Glomerular endothelial cell (primary cell): ENCODE measurements at places on chromosomes 4 and X.

DNA sequence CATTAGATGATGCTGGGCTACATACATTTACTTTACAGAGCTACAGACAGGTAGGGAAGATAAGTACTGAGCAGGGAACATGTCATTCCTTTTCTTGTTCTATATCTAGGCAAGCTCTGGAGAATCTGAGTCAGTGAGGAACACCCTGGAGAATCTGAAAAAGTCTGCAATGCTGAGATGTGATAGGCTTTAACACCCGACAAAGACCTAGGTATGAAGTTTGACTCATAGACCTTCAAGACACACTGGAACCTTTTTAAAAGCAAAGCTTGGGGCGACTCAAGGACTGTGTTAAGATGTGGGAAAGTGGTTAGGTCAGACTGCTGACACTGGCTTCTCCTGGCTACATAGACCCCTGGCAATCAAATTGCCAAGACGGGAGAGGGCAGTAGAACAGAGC lies 42.8 kb downstream of the OSTC start:
- DNase-seq: no peak

DNA sequence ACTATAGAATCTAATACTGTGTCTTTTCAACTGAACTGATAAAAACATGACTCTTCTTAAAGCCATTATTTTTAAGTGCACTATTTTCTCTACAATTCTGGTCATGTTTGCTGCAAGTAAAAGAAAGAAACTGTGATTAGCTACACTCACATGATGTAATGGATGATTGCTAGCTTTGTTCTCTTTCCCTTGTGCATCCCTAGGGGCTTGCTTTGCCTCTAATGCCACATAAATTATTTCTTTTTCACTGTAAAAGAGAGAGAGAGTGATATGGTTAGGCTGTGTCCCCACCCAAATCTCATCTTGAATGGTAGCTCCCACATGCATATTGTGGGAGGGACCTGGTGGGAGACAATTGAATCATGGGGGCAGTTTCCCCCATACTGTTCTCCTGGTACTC lies 630.2 kb upstream of the NR3C2 start:
- DNase-seq: no peak

DNA sequence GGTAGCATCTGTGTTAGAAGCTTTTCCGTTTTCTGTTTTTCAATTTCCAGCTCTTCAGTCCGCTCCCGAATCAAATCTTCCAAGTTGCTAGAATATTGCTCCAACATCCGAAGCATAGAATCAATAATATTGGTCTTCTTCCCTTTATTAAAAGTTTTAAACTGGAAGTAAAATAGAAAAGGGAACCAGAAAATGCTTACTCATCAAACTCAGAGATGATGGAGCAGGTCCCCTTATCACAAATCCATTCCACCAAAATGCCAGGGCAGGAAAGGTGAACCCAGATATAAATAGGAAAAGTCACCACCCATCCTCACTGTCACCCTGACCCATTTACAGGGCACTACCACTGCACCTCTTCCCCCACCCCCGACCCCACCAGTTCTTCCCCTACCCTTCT lies 89.0 kb downstream of the GUCY2F start:
- no peak for DNase-seq

GRCh38 chr4:96558466-96558865 lies 718.6 kb downstream of the PDHA2 start:
- DNase-seq: no peak

GRCh38 chr4:2075171-2075986 lies 16.3 kb downstream of the NAT8L start:
- DNase-seq: no peak

DNA sequence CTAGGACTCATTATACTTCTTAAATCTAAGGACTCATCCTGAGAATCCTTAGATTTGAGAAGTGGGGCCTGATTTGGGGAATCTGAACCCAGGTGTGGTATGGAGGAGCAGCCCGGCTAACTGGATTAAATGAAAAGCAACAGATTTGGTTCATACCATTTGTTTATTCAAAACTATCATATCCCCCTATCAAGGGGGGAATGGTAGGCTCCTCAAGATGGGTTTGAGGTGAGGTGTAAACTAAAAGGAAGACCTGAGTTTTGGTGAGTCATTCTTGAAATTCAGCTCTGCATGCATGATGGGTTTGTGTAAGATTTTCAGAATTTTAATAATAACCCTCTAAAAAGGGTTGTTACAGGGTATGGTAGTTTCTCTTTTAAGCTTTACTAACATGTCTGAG lies 53.4 kb downstream of the CASP6 start:
- DNase-seq: no peak

GRCh38 chr4:101262683-101263082 lies 84.6 kb downstream of the PPP3CA start:
- no peak for DNase-seq

- DNase-seq: peak; percentile 80
Observed at GRCh38 chr4:168421671-168422070, 58.6 kb downstream of the DDX60L start.

DNA sequence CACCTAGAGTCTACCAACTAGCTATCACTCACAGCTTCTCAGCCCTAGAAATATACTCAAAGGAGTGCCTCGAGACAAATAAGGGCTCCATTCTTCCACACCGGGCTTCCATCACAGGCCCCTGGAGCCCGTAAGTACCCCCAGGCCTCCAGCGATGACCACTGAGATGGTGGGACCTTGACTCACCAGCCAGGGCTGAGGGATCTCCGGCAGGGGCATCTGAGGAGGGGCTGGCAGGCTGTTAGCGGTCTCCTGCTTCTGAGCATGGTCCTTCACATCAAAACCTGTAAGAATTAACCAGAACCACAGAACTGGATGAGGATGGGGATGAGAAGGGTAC lies 71.3 kb downstream of the AFAP1 start:
- DNase-seq: no peak

- DNase-seq: no peak
Observed at GRCh38 chr4:186105647-186106321, 1.3 kb downstream of the FAM149A start.

DNA sequence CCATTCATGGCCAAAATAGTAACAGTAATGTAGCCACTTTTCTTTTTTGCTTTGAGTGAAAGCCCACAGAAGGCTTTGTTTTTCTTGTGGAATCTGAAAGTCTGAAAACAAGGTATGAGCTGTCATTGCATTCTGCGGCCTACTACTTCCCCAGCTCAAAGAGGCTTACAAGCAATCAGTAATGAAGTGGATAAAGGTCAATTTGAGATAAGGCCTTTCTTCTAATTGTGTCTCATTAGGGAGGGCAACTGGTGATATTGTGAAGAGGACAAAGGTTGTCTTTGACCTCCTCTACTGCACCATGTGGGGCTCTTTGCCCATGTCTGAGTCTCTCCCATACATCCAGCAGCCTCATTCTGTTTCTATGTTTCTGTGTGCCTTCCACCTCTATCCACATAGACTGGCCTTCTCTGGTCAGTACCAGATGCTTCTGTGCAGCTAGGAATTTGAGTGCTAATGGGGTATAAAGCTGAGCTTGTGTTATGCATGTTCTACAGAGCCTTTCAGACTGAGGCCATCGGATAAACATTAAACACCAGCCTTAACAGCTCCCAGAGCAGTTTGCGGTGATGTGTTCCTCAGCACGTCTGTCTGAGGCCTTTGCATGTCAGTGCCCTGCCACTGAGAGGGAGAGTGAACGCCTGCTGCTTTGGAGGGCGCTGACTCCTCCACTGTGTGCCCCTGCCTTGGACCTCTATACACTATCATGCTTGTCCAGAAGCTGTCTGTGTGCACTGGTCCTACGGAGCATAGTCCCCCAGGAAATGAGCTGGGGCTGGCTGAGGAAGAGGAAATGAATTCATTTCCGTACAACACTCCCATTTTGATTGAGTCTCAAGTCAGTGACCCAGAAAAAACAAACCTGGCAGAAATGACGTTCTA lies 80.2 kb downstream of the SH2D1A start:
- no peak for DNase-seq

DNA sequence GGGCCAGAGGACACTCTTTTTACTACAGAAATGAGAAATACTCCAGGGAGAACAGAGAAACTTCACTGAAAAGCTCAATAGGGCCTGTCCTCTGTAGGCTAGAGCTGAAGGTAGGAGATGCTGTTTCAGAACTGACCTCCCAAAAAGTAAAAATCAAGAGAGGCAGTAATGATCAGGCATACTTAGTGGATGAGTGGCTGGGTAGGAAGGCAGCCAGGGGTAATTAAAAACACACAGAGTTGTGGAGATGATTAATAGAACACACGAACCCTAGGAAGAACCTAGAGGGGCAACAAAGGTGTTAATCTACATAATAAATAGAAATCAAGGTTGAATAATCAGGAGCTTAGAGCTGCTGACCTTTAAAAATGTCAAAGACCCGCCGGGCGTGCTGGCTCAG lies 582.4 kb upstream of the ADGRL3 start:
- no peak for DNase-seq

DNA sequence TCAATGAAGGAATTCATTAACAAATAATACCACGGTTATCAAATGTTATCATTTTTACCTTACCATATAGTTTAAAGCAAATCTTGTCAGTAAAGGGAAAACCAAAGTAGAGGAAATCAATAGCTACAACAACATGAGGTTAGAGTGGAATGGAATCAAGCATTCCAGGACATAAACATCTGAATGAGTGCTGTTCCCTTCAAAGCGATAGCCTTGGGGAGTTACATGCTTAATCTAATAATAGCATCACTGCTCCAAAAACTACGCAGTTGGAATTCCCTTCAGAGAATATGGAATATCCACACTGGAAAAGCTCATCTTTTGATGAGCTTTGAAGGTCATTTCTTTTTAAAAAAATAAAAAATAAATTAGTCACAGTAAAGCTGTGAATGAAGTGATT lies 31.2 kb downstream of the PDE5A start:
- DNase-seq: no peak

- no peak for DNase-seq
Observed at GRCh38 chrX:44570522-44570921, 27.9 kb upstream of the FUNDC1 start.

GRCh38 chr4:132982151-132982550 lies 166.9 kb upstream of the PCDH10 start:
- no peak for DNase-seq

DNA sequence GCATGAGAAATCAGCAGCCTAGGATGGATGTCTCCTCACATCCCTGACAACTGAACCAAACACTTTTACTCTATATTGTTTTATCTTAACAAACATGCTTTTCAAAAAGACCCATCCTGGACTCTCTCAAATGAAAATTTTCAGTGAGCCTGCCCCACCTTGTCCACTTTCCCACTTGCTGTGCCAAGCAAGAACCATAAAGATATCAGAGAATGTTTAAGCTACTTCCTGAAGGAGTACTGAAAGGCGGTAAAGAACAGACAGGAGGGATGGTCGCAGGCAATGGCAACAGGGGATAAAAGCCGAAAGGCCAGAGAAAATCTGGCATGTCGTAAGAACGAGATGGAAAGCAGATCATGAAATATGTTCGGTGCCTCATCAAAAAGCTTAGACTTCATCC lies 10.5 kb downstream of the APBB2 start:
- no peak for DNase-seq

- no peak for DNase-seq
Observed at GRCh38 chr4:165207016-165207430, 338 bp upstream of the KLHL2 start.

DNA sequence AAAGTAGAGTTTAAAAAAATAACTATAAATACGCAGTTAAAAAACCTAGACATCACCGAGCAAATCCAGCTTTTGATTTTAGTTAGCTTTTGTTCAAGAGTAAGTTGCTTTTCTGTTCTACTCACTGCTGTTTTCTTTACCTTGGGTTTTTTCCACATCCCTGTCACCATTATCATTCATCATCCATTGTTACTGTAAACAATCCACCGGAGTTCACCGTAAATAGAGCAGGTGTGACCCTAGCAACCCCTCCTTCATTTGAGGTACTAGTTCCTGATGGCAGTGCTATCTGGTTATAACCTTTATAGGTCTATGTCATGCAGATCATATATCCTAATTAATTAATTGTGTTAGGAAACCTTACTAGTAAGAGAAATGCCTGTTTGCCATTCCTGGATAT lies 43.0 kb upstream of the TEX13D start:
- DNase-seq: no peak

DNA sequence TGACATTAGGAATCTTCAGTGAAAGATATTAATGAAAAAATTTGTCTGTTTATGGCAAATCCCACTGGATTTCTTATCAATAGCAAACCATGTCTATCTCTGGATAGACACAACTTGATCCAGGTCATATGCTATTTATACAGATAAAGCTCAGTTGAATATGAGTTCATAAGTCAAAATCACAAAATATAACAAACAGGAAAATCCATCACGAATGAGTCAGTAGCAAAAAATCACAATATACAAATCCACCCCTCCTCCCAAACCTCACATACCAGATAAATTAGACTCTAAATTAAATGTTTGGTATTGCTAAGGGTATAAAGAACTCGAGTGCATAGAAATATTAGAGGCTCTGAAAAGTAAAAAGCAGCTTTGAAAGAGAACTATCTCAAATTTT lies 420.5 kb downstream of the TLL1 start:
- DNase-seq: no peak

GRCh38 chr4:175309041-175309440 lies 390.9 kb downstream of the ADAM29 start:
- DNase-seq: no peak

DNA sequence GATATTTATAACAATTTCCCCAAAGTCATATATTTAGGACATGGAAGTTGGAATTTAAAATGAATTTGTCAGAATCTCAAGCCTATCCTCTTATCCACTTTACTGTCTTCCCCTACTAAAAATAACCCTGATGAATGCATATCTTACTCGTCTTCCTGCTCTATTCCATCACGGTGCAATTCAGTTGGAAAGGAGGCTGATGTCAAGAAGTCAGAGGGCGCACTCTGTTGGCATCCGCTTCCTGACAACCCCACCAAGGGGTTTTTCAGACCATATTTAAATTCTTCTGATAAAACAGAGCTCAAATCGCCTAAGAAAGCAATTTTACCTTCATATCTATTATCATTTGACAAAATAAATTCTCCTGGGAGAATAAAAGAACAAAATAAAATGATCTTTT lies 233.5 kb downstream of the ARHGAP24 start:
- DNase-seq: no peak

DNA sequence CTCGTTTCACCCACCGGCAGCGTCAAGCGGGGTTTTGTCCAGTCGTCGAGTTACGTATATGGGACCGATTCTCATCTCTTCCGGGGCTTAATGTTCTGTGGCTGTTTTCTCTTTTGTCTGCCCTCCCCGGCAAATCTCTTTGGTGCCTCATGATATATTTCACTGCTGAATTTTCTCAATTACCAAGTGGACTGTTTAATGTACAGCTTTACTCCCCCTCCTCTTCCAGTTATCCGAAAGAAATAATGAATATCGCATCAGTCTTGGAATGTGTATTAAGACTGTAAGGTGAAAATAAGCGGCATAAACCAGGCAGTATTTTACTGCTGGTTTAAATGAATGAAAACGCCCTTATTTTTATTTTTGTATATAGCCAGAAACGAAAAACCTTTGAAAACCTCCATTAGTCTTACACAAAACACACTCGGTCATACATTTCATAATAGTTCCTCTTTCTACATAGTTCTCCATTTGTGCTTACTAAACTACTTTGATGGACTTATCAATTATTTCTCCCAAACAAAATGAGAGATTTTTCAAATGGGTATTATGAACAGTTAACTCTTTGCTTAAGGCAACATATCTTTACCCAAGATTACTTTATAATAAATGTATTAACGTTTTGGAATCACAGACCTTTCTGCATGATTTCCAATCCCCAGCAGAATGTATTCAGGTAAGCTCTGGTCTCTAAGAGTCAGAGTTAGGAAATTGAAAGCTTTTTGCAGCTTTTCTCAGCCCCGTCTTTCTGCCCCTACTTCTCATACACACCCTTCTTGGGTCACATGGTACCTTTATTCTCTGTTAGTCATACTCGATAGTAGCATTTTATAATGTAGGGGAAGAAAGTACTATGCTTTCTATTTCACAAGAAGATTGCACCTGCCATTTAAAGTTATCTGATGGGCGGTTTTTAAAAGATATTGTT lies 979 bp downstream of the RP2 start:
- DNase-seq: no peak
